ENCODE measurements at places on chromosomes 3 and 15.

- DNase-seq: no peak
Measured at GRCh38 chr3:167754049-167754448, 18.5 kb downstream of the SERPINI1 start.

DNA sequence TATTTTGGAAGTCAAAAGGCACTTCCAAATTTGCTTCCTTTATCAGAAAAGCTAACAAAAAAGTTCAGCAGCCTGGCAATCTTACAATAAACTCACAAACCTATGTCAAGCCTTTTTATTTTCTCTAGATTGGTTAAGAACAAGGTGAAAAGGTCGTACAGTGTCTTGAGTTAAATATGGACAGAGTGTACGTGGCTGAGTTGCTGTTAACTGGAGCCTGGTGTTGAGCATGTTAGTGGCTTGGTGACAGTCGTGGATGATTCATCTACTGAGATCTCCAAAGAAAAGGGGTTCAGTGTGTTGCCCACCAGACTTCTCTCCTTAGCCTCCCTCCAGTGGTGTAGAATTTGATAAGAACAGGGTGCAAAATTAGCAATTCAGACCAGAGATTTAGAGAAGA, 89.7 kb downstream of the SSR3 start:
- no peak for DNase-seq

- DNase-seq: no peak
Measured at GRCh38 chr3:150075417-150075865, 104.7 kb upstream of the PFN2 start.

- no peak for DNase-seq
Measured at GRCh38 chr15:66936861-66937582, 128.4 kb upstream of the SMAD3 start.

DNA sequence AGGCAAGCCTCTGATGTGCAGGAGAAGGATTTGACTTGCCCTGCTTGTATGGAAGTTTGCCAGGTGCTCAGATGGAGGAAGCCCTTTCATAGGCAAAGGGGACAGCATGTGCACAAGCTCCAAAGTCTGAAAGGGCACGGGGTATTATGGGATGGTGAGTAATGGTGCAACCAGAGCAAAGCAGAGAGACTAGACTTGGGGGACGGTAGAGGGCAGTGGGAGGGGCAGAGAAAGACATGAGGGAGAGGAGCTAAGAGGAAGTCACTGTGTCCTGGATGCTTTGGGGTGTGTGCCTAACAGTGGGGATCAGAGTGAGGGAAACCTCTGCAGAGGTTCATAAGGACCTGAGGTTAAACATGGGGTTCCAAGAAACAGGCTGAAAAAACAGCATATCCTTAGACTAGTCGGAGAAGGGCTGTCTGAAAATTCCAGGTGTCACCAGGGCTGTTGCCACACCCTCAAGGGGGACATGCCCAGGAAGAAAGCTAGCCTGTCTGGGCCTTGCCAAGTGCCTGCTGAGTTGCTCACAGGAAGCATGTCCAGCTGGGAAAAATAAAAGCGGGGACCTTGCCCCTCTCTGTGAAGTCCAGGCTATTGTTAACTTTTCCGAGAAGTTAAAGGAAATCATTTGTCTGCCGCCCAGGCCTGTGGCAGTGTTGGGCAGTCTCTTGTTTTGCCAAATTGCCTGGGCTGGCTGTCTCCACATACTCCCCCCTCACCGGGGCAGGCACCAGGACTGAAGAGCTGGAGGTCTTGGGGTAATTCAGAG, 47.1 kb downstream of the HRH1 start:
- DNase-seq: no peak

DNA sequence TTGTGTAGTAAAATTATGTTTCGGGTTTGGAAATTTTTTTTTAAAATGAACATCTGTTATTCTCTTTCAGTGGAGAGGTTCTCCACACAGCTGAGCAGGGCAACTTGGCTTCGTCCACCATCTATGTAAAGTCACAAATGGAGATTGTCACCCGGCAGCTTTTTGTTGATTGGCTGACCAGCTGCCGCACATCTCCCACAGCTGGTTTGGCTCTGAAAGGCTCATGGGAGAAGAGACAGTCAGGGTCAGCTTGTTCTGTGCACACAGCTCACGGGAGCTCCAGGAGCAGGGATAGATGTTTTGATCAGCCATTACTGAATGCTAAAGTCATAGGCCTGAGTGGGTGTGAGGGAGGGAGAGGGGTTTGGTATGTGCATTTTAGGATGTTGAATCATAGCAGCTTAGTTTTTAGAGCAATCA, 12.9 kb upstream of the CCDC80 start:
- no peak for DNase-seq

- no peak for DNase-seq
Measured at GRCh38 chr3:10196389-10197052, 31.8 kb downstream of the IRAK2 start.

DNA sequence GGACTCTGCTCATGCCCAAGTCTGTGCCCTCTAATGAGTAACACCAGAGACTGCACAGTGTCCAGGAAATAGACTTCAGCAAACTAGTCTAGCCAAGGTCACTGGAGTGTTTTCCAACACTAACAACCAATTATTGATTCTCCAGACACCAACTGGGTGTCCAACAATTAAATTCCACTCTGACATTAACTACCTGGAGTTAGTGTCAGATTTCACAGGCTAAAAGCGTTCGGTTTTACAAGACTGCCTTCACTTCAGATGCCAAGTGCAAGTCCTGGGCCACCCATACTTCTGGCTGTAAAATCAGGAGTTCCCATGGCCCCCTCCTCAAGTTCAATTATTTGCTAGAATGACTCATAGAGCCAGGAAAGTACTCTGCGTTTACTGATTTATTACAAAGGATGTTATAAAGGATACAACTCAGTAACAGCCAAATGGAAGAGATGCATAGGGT, 20.8 kb upstream of the CFAP161 start:
- no peak for DNase-seq

DNA sequence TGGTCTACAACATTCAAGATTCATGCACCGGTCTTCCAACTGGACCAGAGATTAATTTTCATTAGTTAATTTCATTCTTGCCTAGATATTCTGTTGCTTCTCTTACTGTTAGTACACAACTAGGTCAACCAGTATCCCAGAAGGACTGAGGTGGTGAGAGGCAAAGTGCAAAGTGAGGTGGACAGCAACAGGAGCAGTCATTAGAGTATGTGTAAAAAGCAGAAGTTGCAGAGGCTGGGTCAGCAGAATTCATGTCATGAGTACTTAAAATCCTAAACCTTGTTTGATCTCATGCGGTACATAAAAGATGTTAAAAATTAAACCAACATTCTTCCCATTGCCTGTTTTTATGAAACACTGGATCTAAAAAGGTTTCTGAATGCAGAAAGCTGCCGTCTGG, 46.7 kb downstream of the PARP14 start:
- DNase-seq: no peak
